ENCODE measurements at places on chromosomes 7 and 10.

- no peak for DNase-seq
These were observed 26.7 kb downstream of the CXCL12 start for GRCh38 chr10:44358080-44358771.

- DNase-seq: no peak
These were observed 93.1 kb upstream of the ZPBP start for GRCh38 chr7:50185951-50186682.

GRCh38 chr7:26863518-26864308, 677 bp downstream of the SKAP2 start:
- DNase-seq: peak; percentile 52

- no peak for DNase-seq
These were observed 18.7 kb downstream of the MPP7 start for GRCh38 chr10:28284126-28284525.

DNA sequence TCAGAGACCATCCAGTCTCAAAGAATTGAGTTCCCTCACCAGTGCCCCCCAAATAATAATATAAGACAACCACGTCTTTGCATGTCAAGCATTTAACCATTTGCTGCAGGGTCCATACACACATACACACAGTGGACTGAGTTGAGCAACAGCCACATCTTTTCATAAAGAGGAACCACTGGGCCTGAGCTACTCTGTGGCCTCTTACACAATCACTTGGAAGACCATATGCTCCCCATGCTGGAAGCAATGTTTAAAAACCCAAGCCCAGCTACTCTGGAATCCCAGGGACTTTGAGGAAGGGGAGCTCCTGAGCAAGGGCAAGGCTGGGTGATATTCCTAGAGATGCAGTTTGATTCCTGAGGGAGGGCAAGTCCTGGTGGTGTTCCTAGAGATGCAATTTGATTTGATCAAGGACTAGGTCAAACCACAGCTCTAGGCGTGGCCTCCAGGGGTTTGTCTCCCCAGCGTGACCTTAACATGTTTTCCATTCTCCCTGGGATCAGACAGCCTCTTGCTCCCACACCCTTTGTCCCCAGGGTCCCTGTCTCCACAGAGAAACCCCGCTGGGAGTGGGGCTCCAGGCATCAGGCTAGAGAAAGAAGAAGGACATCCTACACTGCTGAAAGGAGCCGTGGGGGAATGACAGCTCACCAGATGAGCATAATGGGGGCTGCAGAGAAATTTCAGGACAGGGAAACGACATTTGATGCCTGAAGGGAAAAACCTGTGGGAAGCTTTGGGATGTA, 376.2 kb upstream of the MGMT start:
- no peak for DNase-seq

- DNase-seq: no peak
These were observed 28.9 kb upstream of the VSIR start for GRCh38 chr10:71802235-71802634.

DNA sequence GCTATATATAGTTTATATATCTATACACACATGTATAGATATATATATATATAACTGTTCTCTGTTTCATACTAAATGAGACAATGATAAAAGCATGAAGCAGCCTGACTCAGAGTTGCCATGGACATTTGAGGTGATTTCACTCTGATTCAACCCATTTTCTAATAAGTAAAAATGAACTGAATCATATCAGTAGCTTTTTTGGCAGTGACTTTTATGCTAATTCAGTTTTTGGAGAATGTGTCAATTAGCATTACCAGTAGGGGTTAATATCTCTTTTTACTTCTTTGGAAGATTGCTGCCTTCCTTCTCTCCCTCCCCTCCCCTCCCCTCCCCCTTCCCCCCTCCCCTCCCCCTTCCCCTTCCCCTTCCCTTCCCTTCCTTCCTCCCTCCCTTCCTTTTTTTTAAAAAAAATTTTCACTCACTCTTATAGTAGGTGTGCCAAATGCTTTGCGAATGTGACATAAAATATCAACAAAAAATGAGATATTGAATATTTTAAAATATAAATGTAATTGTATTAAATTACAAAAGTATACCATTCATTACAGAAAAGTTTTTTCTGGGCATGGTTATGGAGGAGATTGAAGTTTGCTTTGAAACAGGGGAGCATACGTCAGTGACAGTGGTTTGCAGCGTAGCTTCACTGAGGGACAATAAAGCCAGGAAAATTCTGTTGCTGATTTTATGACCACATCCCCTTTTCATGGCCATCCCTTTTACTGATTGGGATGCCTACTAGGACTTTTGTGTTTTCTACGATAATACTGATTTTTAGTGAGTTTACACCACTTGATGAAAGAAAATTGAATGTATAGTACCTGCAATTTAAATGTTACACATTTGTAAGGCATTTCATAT, 64.0 kb upstream of the KLF6 start:
- no peak for DNase-seq

DNA sequence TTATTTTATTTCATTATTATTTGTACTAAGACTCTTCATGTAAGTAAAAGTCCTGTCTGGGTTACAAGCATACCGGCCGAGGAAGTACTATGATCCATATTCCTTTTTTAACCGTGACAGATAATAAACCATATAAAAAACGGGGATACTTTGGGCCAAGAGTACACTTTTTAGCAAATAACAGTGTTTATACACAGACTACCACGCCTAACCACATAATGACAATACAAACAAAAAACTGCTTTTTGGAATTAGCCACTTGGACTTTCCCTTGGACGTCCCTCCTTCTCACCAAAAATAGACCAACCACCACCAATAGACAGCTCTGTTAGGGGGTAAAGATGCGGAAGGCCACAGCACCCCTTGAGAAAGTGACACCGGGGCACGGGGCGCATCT, 800 bp downstream of the MINDY3 start:
- DNase-seq: no peak

- no peak for DNase-seq
These were observed 453 bp upstream of the GALNT17 start for GRCh38 chr7:71131256-71132126.

DNA sequence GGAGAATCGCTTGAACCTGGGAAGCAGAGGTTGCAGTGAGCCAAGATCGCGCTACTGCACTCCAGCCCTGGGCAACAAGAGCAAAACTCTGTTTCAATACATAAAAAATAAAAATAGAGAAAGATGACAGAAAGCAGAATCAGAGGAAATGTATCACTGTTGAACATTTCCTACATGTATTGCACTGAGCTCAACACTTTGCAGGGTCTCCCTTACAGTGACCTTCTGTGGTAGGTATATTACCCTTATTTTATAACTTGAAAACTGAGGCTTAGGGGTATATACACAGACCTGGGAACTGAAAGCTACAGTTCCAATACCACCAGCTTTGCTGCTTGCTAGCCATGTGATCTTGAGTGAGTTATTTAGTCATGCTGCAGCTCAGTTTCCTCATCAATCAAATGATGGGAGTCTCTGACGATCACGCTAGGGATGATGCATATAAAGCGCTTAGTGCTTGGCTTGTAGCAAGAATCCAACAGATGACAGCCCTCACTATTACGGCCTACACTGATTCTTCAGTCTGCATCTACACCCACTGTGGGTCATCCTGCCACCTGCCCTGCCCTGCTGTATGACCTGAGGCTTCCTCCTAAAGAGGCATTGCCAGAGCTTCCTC, 99.0 kb downstream of the PDE1C start:
- no peak for DNase-seq

GRCh38 chr10:80540981-80541750, 3.5 kb downstream of the SH2D4B start:
- DNase-seq: no peak

GRCh38 chr7:29360633-29361625, 166.4 kb downstream of the CHN2 start:
- DNase-seq: no peak

GRCh38 chr7:138974675-138975292, 6.4 kb downstream of the KIAA1549 start:
- DNase-seq: no peak

DNA sequence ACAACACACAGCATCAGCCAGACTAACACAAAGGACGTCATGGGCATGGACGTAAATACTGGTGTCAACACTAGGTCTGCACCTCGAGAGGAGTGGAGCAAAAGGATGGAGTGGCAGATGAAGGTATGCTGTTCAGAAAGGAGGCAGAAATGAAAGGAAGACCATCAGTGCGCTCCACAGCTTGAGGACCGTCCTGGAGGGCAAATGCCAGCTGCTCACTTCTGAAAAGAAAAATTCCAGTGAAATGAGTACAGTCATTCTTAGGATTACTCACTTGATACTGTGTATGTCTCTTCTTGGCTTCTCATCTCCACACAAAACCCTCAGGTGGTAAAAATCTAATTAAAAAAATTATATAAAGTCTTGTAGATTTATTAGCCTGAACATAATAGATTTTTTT, 44.8 kb downstream of the EGFR start:
- peak; percentile 72 for DNase-seq

DNA sequence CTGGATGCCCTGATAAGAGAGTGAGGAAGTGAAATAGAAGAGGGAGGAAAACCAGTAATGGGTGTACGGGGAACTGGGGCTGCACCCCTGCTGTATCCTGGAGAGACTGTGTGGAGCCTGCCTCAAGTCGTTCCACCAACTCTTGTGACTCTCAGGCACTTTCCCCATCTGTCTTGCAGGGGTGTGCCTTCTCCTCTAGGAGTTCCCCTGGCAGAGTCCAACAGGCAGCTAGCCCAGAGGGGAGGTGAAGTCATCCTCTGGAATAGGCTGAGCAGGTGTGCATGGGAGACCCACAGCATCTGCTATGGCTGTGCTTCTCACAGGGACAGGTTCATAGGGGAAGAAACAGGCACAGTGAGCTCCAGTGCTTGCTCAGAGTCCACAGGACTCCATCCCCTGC, 46.8 kb downstream of the WIPF3 start:
- DNase-seq: no peak

DNA sequence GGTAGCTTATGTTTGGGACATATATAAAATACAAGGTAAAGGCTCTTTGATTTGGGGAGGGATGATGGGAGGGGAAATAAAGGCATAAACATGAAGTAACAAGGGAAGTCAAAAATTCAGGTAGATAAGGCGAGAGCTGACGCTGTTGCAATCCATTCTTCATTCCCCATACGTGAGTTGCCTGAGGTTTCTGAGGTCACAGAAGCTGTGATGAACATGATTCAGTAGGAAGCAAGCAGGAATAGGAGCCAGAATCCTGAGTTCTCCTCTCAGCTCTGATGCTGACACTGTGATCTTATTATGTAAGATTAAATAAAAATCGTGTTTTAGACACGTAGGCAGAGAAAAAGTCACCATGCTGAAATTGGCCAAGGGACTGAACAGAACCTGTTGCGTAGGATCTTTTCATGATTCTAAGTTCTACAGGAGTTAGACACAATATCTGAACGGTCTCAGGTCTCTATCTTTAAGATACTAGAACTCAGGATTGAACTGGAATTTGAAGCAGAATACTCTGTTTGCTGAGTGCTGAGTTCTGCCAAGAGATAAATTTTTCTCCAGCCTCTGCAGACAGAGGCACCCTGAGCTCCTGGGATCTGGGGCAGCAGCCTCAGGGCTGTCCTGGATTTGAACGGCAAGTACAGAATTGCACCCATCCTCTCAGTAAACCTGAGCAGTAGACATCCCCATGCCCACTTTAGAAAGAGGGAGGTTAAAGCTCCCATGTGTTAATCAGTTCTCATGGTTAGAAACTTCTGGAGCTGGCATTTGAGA, 21.0 kb downstream of the KLF6 start:
- no peak for DNase-seq

- no peak for DNase-seq
These were observed 314.0 kb downstream of the PAXIP1 start for GRCh38 chr7:154688952-154689351.

DNA sequence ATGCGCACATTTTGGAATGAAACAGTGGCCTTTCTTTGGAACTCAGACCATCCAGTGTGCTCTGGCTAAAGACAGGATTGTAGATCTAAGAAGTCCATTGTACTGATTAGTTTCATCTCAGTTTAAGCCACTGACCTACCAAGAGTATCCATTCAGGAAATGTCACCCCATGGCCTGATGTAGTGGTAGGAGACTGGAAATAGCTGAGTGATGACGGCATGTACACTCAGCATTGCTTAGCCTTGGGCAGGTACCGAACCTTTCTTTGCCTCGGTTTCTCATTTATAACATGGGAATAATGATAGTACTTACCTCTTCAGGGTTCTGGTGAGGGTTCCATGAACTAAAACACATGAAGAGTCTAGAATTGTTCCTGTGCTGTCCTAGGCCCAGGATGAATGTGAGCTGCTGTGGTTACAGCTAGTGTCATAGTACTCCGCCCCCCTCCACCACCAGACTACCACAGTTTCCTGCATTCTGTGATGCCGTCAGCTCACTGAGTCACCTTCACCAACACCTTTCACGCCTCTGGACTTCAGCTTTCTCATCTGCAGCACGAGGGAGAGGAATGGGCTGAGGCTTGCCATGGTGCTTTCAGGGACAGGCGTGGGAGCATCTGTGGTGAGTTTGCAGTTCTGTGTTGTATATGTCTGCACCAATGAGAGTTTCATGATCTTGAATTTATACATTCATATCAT, 484.0 kb upstream of the GALNT17 start:
- DNase-seq: peak; percentile 31

DNA sequence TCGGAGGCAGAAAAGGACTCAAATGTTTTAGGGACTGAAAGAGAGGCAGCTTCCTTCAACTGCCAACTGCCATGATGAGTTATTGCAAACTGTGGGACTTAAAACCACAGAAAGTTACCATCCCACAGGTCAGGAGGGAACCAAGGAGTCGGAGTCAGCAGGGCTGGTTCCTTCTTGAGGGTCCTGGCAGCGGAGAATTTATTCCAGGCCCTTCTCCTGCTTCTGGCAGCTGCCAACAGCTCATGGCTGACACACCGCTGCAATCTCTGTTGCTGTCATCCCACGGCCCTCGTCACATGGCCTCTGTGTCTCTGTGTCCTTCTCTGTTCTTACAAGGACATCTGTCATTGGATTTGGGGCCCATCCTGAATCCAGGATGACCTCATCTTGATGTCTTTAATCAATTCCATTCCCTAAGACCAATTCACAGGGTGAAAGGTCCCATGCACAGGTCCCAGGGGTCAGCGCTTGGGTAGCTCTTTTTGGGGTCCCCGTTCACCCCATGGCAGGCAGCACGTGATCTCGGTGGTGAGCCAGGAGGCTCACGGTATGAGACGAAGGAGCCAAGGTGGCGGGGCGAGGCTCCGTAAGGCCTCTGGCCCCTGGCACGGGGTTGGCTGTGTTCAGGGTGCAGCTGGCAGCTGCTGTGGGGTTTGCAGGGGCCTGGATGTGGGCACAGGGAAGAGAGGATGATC, 27.4 kb upstream of the PSMG3 start:
- no peak for DNase-seq

GRCh38 chr7:133679977-133680376, 427.1 kb downstream of the EXOC4 start:
- DNase-seq: no peak

Data from mesenchymal stem cell (in vitro differentiated cells and primary cell).